ENCODE measurements at places on chromosomes 12 and 14.

DNA sequence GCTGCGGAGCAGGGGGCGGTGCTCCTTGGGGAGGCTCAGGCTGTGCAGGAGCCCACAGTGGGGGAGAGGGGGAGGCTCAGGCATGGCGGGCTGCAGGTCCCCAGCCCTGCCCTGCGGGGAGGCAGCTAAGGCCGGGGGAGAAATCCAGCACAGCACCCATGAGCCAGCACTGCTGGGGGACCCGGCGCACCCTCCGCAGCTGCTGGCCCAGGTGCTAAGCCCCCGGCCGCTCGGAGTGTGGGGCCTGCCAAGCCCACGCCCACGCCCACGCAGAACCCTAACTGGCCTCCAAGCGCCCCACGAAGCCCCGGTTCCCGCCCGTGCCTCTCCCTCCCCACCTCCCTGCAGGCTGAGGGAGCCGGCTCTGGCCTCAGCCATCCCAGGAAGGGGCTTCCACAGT lies 145.6 kb upstream of the SEL1L start:
- DNase-seq, result no peak

- DNase-seq, result no peak
These were observed 134.6 kb downstream of the SLC25A21 start for GRCh38 chr14:37037636-37038387.

DNA sequence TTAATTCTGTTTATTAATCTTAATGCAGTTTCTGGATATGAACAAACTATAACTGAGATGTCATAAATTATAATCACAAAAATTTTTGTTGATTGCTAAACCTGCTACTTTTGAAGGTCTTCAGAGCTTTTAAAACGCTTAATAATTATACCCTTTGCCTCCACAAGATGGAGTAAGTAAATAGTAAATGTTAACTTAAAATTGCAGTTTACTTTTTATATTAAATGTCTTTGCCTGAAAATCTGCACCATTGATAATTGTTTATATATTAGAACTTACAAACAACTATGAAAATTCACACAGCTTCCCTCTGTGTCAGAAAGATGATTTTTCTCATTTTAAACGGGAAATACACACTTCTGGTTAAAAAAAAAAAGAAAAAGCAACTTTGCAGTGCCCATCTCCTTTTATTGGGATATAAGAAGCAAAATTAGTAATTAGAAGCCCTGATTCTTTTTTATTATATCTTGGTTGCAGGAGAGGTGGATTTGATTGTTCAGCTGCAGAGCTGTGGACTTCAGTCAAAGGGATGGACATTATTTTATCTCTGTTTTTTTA lies 35.6 kb downstream of the SCFD1 start:
- DNase-seq, result no peak

DNA sequence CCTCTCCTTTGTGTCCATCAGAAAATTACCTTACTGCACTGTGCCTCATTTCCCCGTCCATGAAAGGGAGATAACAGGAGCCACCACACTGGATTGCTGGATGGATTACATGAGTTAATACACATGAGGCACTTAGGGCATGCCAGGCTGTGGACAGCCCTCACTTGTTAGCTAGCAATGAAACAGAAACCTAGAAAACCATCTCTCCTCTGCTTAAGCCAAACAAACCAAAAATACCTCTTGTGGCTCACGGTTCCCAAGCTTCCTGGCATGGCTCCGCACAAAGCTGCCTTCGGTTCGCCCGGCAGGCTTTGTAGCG lies 660 bp upstream of the HCFC2 start:
- DNase-seq, result no peak

- DNase-seq, result peak; percentile 1
These were observed 108.5 kb upstream of the ESRRB start for GRCh38 chr14:76267322-76268046.

Measured in Panc1 (cell line).